ENCODE measurements at places on chromosomes 12 and 14. TPM values are rescaled to one million over a fixed set of nuclear protein-coding genes. Genes with fewer than 3 reads are reported as not detected.

Gene KLRF1
- total RNA-seq: not detected

Gene PCNX4
- total RNA-seq: 66.2 TPM

Gene SDSL
- total RNA-seq: 1.5 TPM

Gene FITM1
- 137 TPM for total RNA-seq

Gene WDHD1
- total RNA-seq: 42.4 TPM

DNA sequence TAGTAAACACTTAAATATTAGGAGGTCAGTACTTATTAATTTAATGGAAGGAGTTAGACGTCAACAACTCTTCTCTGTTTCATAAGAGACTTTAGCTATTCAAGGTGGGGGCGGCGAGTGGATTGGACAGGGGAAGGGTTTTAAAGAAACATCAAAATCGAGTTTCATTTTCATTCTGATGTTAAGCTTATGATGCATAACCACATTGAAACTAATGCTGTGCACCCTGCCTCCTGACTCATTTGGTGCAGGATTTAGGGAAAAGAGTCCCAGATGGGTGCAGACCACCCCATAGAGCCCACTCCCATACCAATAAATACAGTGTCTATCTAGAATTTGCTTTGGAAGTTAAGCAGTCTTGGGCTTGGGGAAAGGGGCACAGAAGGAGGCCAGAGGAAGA lies 7.4 kb downstream of the ZBTB39 start:
- H3K27ac ChIP-seq: no peak overlapping the region
- peaks cover 67% of the 10 kb centered on the region for H3K36me3 ChIP-seq
- no peak for DNase-seq
- H3K4me3 ChIP-seq: no peak overlapping the region
- H3K27me3 ChIP-seq: no peaks in the 10 kb centered on the region

- no peaks in the 10 kb centered on the region for H3K27me3 ChIP-seq
- no peak for DNase-seq
- no peak overlapping the region for H3K27ac ChIP-seq
- H3K4me3 ChIP-seq: no peak overlapping the region
- H3K36me3 ChIP-seq: no peaks in the 10 kb centered on the region
Observed at GRCh38 chr12:28767836-28768348, 381.2 kb upstream of the FAR2 start.

DNA sequence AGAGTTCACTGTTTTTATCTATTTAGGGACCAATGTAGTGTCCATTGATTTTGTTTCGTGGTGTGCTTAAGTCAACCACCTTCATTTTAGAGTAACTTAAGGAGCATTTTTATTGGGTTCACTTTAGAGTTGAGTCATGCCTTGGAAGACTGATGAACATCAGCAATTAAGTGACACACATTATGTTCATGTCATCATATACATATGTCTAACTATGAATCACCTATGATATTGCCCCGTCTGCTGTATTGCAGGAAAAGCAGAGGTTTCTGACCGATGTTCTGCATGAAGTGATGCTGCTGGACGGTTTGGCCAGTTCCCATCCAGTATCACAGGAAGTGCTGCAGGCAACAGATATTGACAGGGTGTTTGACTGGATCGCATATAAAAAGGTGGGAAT lies 227.1 kb downstream of the TRHDE start:
- no peaks in the 10 kb centered on the region for H3K27me3 ChIP-seq
- no peak for DNase-seq
- no peak overlapping the region for H3K27ac ChIP-seq
- H3K36me3 ChIP-seq: no peaks in the 10 kb centered on the region

DNA sequence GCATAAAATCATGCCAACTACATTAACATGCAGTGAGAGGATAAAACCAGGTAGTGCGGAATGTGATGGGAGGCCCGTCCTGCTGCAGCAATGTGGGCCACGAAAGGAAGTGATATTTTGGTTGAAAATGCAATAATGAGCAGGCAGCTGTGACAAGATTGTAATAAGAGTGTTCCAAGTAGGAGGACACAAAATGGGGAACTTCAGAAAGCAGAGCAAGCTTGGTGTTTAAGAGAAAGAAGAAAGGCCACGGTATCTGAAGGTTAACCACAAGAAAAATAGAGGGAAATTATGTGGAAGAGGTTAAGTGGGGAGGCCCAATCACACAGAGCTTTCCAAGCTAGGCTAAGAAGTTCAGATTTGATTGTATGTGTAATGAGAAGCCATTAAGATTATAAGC lies 34.3 kb downstream of the OVCH1 start:
- H3K27ac ChIP-seq: no peak overlapping the region
- H3K4me1 ChIP-seq: no peaks in the 10 kb centered on the region
- peaks cover 18% of the 10 kb centered on the region for H3K36me3 ChIP-seq
- no peak for DNase-seq

DNA sequence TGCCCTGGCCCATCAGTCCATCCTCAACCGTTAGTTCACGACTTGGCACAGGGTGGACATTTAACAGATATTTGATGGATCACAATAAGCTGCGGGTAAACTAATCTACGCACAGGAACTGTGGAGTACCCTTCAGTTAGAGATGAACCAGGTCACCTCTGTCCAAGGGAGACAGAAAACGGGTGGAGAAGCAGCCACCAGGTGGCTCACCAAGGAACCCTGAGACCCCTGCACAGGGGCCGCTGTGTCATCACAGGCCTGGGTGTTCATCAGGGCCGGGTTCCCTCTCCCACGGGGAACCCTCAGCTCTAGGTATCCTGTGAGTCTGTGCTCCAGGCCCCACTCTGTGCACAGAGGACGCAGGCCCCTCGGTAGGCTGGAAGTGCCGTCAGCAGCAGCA lies 122.2 kb downstream of the PIWIL1 start:
- H3K4me1 ChIP-seq: no peaks in the 10 kb centered on the region
- H3K4me3 ChIP-seq: no peak overlapping the region
- no peak overlapping the region for H3K27ac ChIP-seq
- H3K27me3 ChIP-seq: peaks cover 10% of the 10 kb centered on the region

DNA sequence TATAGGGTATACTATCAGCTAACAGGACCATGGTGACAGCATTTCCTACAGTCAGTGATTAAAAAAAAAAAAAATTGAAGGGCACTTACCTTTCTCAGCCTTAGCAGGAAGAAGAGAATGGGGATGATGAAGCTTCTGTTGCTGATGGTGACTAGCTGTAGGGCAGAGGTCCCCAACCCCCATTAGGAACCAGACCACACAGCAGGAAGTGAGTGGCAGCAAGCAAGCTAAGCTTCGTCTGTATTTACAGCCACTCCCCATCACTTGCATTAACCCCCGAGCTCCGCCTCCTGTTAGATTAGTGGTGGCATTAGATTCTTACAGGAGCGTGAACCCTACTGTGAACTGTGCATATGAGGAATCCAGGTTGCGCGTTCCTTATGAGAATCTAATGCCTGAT lies 91.3 kb upstream of the USP44 start:
- H3K27me3 ChIP-seq: no peaks in the 10 kb centered on the region
- H3K36me3 ChIP-seq: no peaks in the 10 kb centered on the region
- H3K4me1 ChIP-seq: peaks cover 12% of the 10 kb centered on the region
- no peak overlapping the region for H3K4me3 ChIP-seq
- DNase-seq: no peak

- no peak overlapping the region for H3K4me3 ChIP-seq
- DNase-seq: no peak
- H3K27me3 ChIP-seq: no peaks in the 10 kb centered on the region
- H3K4me1 ChIP-seq: no peaks in the 10 kb centered on the region
- H3K36me3 ChIP-seq: no peaks in the 10 kb centered on the region
Observed at GRCh38 chr12:102939670-102940222, 17.7 kb upstream of the ASCL1 start.

- H3K27me3 ChIP-seq: no peaks in the 10 kb centered on the region
- no peak overlapping the region for H3K4me3 ChIP-seq
- peak; percentile 30 for DNase-seq
- H3K4me1 ChIP-seq: peaks cover 32% of the 10 kb centered on the region
Observed at GRCh38 chr14:55752580-55753390, 172.8 kb downstream of the KTN1 start.

DNA sequence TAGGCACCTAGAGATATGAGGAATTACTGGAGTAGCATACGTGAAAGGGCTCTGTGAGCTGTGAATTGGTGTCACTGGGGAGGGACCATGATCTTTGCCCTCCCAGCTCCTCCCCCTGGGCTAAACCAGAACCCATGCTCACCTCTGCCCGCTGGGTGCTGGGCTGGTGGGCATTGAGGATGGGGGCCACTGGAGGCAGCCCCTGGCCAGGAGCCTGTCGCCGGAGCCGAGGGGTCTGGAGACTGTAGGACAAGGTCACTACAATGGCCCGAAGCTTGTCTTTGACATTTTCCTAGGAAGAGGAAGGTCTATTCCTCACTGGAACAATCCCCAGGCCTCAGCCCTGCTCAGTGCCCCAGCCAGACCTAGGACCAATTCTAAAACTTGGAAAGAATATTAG lies 11.6 kb downstream of the ITGA7 start:
- DNase-seq: no peak
- H3K27ac ChIP-seq: no peak overlapping the region
- no peak overlapping the region for H3K4me3 ChIP-seq

- DNase-seq: no peak
- H3K27ac ChIP-seq: no peak overlapping the region
- H3K4me3 ChIP-seq: no peak overlapping the region
Observed at GRCh38 chr12:60419986-60420385, 824.2 kb downstream of the SLC16A7 start.

DNA sequence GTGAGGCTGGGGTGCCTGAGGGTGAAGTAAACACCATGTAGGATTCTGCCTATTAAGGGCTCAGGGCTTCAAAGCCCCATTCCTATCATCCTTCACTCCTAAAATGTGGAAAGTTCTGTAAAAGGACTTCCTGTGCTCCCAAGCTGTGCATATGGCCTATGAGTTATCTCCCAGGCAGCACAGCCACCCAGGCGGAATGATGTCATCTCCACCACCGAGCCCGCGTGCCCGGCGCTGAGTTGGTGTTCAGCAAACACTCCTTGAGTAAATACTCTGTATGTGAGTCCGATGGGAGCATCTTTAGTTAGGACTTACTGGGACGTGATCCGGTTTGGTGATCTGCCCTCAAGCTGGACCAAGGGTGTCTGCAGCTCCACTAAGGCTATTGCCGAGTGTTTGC lies 437.3 kb downstream of the MED13L start:
- no peaks in the 10 kb centered on the region for H3K4me1 ChIP-seq
- no peak for DNase-seq
- no peaks in the 10 kb centered on the region for H3K27me3 ChIP-seq
- no peak overlapping the region for H3K4me3 ChIP-seq
- no peaks in the 10 kb centered on the region for H3K36me3 ChIP-seq
- H3K27ac ChIP-seq: no peak overlapping the region

GRCh38 chr12:2248901-2249381 lies 196.2 kb downstream of the CACNA1C start:
- H3K36me3 ChIP-seq: no peaks in the 10 kb centered on the region
- no peaks in the 10 kb centered on the region for H3K4me1 ChIP-seq
- no peak overlapping the region for H3K27ac ChIP-seq
- H3K4me3 ChIP-seq: no peak overlapping the region
- H3K27me3 ChIP-seq: peaks cover 10% of the 10 kb centered on the region
- no peak for DNase-seq

DNA sequence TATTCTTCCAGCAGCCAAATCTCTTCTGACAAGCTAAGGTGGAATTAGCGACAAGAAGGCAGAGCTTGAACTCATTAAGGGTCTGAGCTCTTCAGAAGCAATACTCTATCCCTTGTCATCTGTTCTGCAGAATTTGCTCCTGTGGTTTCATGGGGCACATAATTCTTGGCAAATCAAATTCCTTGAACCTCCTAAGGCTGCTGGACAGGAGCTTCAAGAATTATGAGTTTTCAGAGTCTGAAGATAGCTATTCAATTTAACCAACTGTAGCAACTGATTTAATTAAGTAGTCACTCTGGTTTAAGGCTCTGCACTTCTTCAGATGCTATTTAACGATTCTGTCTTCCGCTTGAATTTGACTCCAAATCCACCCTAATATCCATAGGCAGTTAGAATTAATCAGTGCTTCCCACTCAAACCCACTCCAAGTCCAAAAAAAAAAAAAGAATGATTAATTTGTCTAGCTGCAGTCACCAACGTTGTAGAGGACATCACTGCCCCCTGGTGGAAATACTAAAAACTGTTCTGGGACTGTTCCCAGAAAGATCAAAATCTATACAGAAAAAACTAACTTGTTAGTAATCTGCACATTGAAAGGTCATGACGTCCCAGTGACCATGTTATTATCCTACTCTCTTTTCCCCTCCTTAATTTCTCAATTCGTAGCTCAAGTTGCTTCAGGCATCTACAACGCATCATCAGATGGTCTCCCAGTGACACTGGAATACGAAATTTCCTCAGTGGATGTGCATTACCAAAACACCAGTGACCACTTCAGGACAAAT lies 169.9 kb downstream of the KIF21A start:
- H3K27me3 ChIP-seq: peaks cover 2% of the 10 kb centered on the region
- H3K36me3 ChIP-seq: no peaks in the 10 kb centered on the region

DNA sequence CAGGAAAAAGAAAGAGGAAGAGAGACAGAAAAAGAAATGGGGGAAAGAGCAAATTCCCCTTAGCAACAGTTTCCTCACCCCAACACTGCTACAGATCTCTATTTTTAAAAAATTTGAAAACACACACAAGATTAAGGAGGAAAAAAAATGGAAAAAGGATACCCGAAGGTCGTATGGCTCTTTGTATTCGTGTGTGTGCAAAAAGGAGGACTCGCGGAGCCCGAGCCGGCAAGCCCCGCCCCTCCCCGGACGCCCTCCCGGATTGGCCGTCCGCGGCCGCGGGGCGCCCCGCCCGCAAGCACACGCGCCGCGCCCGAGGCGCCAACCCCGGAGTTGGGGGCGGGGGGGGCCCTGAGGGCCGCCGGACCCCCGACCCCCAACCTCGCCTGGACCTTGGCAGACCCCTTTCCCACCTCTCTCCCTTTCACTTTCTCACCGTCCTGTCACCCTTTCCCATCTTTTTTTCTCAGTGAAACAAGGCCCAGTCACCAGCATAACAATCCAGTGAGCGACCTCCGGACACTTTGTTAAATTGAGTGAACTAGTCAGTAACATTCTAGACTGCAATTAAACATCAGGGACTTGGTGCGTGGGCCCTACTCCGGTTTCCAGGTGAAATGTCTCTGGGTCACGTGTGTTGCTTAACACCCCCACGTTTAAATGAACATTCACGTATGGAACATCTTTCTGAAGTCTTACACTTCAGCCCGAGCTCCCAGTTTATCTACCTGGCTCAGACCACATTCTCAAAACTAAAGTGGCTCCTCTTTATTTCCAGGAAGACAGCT lies at the start of gene C14orf93:
Gene C14orf93, minus strand, starts transcription at position 205 of the 788 bp plus-strand sequence. CDS start 11,120 bp downstream, outside the sequence.
- no peaks in the 10 kb centered on the region for H3K27me3 ChIP-seq
- DNase-seq: peak; percentile 81
- H3K4me1 ChIP-seq: peaks cover 12% of the 10 kb centered on the region
- H3K4me3 ChIP-seq: peak within 1 kb of the TSS; percentile 72
- peak within 1 kb of the TSS; percentile 57 for H3K27ac ChIP-seq
